ENCODE measurements at places on chromosomes 11 and 22. TPM values are rescaled to one million over a fixed set of nuclear protein-coding genes. Genes with fewer than 3 reads are reported as not detected.

GGA1 gene
- total RNA-seq, result 53.0 TPM

DNA sequence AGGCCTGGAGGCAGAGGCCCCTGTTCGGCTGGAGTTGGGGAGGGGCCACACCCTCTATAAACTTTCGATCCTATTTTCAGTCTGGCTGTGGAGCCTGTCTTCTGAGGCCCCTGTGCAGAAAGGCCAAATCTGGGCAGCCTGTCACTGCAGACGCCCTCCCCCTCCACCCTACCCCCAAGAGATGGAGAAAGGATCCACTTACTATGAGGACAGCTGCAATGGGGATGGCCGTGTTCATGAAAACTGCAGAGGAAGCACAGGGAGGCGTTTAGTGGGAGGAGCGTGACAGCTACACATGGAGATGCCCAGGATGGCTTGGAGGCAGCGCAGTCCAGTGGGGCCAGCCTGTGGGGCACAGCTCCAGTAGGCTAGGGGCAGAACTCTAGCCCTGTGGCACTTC is 43.5 kb upstream of the KCNJ11 start:
- H3K4me1 ChIP-seq, result no peaks in the 10 kb centered on the region
- H3K27me3 ChIP-seq, result no peaks in the 10 kb centered on the region
- H3K4me3 ChIP-seq, result no peak overlapping the region
- no peaks in the 10 kb centered on the region for H3K36me3 ChIP-seq
- H3K27ac ChIP-seq, result no peak overlapping the region

DNA sequence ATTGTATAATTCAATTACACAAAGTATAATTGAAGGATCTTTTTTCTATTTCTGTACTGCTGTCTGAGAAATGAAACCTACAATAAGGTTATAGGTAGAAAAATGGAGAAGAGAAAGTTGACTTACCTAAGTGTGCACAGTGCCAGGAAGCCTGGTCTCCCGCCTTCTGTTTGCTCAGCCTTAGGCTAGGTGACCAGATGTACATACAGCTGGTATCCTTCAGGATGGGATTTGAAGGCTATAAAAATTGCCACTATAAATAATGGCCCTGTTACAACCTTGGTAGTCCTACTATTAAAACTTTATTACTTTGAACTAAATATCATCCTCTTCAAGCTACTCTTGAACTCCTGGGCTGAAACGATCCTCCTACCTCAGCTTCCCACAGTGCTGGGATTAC is 19.7 kb downstream of the OR51E2 start:
- H3K27me3 ChIP-seq, result no peaks in the 10 kb centered on the region
- H3K4me3 ChIP-seq, result no peak overlapping the region
- no peak for DNase-seq
- no peaks in the 10 kb centered on the region for H3K36me3 ChIP-seq
- no peak overlapping the region for H3K27ac ChIP-seq

- H3K36me3 ChIP-seq, result no peaks in the 10 kb centered on the region
- H3K27me3 ChIP-seq, result no peaks in the 10 kb centered on the region
- no peak overlapping the region for H3K4me3 ChIP-seq
- no peaks in the 10 kb centered on the region for H3K4me1 ChIP-seq
- DNase-seq, result no peak
Measured at GRCh38 chr11:131345406-131345805, 25.0 kb upstream of the NTM start.

DNA sequence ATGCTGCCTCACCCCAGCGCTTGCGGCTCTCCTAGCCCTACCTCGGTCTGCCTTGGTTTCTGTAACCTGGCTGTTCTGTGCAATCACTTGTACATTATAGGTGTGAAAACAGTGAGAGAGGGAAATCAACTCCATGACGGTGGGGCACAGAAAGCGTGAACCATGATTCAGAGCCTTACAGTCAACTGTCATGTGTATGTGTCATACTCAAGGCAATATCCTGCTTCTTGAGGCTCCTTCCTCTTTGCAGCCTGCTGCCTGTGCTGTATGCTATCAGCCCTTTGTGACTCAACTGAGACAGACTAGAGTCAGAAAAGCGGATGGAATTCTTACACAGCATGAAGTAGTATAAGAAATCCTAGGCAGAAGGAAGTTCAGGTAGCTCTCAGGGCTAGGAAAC is 2.1 kb downstream of the NRIP3 start:
- no peak overlapping the region for H3K4me3 ChIP-seq
- no peak for DNase-seq
- peaks cover 53% of the 10 kb centered on the region for H3K27me3 ChIP-seq
